Heart left ventricle (tissue), 16 donors: ENCODE measurements at places on chromosomes 6 and 20. TPM values are rescaled to one million over a fixed set of nuclear protein-coding genes. Genes with fewer than 3 reads are reported as not detected.

DNA sequence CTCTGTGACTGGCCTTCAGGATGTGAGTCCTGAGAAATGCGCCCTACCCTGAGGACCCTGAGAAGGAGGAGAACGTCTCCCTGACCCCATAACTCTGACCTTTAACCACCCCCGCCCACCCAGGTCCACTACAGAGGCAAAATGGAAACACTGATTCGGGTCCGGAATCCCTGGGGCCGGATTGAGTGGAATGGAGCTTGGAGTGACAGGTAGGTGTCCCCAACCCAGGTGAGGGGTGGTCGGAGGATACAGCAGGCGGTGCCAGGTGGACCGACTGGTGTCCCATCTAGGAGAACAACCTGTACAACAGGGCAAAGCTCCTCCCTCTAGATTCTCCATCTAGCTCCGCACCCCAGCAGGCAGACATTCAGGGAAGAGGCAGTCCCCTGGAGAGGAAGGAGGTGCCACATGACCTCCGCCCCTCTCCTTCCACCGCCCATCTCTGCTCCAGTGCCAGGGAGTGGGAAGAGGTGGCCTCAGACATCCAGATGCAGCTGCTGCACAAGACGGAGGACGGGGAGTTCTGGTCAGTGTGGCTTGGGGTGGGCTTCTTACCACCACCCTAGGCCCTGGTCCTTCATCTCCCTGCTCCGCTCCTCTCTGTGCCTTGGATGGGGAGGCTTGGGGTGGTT lies 17.6 kb downstream of the CAPN11 start:
- DNase-seq, result no peak

- DNase-seq, result no peak
Measured at GRCh38 chr20:25247518-25247955, 348 bp upstream of the PYGB start.

- DNase-seq, result no peak
Measured at GRCh38 chr20:5315807-5316187, 957 bp downstream of the PROKR2 start.

- peak; percentile 70 for DNase-seq
Measured at GRCh38 chr6:116278854-116279231, 887 bp downstream of the TSPYL1 start.

- DNase-seq, result no peak
Measured at GRCh38 chr6:125738276-125738675, 11.2 kb upstream of the HEY2 start.

GRCh38 chr6:139591075-139591865 lies 216.8 kb upstream of the CITED2 start:
- no peak for DNase-seq

GRCh38 chr6:160376445-160376844 lies 28.3 kb downstream of the SLC22A3 start:
- no peak for DNase-seq

DNA sequence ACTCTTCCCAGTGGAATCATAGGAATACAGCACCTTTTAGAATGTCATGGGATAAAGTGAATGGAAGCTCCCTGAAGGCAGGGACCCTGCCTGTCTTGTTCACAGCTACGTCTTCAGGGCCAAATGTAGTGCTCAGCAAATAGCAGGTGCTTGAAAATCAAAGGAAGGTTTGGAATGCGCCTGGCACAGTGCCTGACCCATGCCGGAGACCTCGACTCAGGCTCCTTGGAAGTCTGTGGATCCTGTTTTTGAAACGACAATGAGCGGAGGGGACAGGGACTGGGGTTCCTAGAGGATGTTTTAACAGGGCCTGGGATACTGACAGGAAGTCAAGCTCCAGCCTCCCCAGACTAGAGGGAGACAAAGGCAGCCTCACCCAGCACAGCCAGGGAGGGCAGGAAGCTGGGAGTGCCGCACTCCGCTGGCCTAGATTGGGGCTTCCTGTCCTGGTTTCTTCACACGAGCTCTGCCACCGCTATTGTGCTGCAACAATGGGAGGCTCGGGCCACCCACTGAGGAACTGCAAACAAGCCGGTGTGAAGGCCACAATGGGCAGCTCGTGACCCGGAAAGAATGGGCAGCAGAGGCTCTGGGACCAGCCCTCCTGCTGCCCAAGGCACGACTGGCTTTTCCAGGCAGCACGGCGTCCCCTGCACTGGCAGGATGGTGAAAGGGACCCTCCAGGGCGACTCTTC lies 76.7 kb downstream of the PREX1 start:
- peak; percentile 84 for DNase-seq

- DNase-seq, result no peak
Measured at GRCh38 chr6:82419859-82420258, 56.2 kb downstream of the TPBG start.

The TRERF1 gene
- 1.1 TPM for total RNA-seq

The EPM2A gene
- 38.1 TPM for total RNA-seq

The SLC17A3 gene
- total RNA-seq, result not detected

The KIFC1 gene
- total RNA-seq, result 0.40 TPM

The CPXM1 gene
- 0.72 TPM for total RNA-seq

The ZSWIM1 gene
- 9.1 TPM for total RNA-seq

The TREM1 gene
- total RNA-seq, result 1.4 TPM

The CNR1 gene
- total RNA-seq, result 0.87 TPM
